Cerebellar nuclear complex (tissue), 1 donor: ENCODE measurements at places on chromosomes 4 and X.

- DNase-seq, result no peak
These were observed 425.0 kb downstream of the FAT4 start for GRCh38 chr4:125739760-125740159.

DNA sequence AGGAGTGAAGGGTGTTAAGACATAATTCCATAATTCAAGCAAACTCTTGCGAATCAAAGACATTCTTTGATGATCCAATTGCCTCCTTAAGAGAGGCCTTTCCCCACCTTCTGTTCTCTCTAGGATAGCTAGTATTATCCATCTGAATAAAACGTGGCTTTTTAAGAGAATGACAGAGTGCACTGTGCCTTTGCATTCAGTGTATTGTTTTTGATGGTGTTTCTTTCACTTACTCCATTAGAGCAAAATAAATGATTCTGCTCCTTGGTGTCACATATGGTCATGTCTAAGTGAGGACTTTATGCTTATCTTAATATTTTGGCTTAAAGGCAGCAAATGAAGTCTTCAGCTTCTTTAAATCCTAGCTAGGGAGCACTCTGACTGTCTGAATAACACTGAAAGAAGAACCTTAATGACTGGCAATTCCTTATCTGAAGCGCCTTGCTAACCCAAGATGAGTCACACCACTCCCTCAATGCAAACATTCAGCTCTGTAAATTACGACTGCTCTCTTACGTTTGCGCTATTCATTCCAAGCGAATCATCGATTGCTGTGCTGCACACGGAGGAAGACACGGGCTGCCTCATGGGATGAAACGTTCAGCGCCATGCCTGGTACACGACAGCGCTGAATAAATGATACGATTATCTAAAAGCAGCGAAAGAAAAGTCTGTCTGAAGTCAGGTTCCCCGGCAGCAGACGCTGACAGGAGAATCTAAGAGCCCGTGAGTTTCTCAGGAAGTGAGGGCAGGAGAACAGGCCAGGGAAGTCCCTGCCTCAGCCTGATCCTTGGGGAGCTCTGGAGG, 35.1 kb upstream of the GEMIN8 start:
- DNase-seq, result no peak

DNA sequence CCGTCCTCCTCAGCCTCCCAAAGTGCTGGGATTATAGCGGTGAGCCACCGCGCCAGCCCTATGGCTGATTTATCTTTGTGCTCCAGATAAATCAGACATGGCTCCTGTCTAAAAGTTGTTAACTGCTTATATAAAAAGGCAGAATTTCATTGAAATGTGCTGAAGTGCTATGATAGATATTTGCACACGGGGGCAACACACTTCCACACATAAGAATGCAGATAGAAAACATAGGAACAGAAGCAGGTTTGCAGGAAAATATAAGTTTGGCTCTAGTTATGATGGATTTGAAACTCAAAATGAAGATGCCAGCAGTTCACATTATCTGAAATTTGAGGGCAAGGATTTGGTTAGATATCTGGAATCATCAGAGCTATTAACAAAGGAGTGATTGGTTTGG, 163.1 kb upstream of the SLITRK2 start:
- no peak for DNase-seq

DNA sequence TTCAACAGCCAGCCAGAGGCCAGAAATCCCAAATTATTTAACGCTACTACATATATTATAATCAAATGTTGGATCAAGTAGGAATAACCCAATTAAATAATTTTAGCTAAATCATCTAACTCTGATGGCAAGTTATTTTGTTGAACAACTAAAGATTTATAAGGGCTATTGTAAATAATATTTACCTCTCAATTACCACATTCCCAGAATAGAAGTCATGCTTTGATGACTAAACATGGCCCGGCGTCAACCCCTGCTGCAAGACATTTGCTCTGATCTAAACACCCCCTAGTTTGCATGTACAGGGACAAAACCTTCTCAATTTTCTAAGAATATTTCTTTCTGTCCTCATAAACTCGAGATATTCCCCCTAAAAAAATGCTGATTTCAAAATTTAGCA, 14.2 kb downstream of the VEGFC start:
- no peak for DNase-seq

- DNase-seq, result no peak
These were observed 50.3 kb downstream of the NELFA start for GRCh38 chr4:1958276-1959103.

GRCh38 chr4:118866442-118866841, 22.2 kb upstream of the SYNPO2 start:
- no peak for DNase-seq

DNA sequence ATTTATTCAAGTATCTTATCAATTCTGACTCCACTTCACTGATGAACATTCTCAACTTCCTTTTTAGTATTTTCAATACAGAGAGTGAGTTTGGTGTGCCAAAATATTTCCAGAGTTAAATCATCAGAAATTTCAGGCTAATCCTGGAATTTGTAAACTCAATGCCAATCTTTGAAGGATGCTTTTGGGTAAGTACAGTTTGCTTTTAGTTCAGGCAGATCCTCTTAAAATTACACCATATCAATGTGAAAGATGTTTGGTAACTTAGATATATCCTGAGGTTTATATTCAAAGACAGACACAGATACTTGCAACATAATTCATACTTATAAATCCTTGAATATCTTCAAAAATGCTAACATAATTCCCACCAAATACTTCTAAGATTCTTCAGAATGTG, 76.0 kb upstream of the FAM47B start:
- DNase-seq, result no peak

DNA sequence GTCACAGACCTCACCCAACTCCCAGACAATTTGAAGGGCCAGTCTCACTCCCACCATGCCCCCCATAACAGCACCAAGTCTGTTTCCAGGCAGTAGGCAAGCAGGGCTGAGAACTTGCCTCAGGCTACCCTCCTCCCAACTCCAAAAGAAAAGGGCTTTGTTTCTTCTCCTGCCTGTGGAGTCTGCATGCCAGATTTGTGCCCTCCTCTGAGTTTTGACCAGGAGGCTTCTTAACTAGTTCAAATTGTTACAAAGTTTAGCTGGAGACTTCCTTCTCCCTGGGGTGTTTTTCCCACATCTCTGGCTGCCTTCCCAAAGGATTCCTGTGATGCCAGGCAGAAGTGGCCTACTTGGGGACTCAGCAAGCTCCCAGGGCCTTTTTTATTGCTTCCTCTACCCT, 29.6 kb downstream of the PBDC1 start:
- DNase-seq, result no peak

DNA sequence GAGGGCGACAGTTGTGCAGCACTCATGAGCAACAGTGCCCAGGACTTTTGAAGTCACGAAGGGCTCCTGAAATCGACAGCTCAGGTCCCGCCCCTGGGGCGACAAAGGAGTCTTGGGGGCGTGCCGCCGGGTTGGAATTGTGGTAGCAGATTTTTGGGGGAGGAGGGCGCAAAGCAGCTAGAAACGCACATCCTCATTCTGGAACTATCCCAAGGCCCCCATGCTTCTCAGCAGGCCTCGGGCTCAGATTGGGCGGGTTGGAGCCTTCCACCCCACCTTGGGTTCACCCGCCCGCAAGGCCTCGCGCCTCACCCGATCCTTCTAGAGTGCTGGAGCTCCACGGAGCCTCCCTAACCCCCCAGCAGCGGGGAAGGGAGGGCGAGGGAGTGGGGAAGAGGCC, 85.5 kb downstream of the HPRT1 start:
- DNase-seq, result no peak

DNA sequence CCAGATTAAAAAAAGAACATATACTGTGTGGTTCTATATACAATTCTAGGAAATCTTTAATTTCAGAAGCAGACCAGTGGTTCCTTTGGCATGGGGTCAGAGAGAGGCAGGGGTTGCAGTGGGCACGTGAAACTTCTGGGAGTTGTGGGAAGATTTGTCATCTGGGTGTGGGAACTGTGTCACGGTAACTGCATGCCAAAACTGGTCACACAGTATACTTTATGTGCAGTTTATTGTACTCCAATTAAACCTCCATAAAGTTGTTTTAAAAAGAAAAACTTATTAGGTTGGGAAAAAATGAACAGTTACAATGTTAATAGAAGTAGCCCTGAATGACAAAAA, 26.7 kb upstream of the STS start:
- DNase-seq, result no peak

GRCh38 chr4:2725380-2725779, 30.8 kb downstream of the TNIP2 start:
- DNase-seq, result no peak

GRCh38 chr4:72218953-72219352, 187.2 kb downstream of the NPFFR2 start:
- no peak for DNase-seq

DNA sequence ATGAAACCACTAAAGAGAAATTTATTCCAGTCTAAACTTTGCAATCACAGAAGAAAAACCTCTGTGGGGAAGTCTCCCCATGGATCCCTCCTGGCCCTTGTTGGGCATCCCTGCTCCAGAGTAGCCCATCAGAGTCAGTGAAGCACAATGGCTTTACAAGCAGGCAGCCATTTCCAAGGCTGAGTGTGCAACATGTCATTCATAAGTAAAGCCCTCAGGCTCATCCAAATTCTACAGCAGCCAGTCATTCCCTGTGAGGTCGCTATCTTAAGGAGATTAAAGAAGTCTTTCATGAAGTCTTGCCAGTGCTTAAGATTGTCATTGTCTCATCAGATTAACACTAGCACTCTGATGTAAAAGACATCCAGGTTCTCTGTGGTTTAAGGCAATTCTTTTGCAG, 17.0 kb upstream of the MAPK10 start:
- DNase-seq, result no peak

GRCh38 chr4:185640811-185641675, 105.7 kb upstream of the PDLIM3 start:
- no peak for DNase-seq

DNA sequence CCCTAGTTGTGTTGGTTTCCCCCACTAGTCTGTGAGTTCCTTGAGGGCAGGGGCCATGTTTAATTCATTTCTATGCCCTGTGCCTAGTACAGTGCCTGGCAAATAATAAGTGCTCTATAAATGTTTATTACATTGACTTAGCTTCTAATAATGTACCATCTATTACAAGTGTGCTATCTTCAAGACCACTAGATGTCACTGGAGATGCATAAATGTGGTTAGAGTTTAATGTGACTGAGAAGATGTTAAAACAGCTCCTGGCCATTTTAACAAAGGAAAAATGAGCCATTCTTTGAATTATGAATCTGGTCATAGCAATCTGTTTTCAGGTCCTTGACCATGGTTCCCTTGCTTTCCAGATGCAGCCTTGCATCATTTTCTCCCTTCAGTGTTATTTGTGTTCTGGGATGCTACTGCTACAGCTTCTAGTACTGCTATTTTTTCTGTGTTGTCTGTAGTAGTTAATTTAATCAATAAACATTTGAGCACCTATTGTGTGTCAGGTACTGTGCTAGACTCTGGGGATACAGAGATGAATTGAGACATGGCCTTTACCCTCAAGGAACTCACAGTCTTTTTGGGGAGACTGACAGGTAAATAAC, 43.2 kb downstream of the SLC9A6 start:
- no peak for DNase-seq

DNA sequence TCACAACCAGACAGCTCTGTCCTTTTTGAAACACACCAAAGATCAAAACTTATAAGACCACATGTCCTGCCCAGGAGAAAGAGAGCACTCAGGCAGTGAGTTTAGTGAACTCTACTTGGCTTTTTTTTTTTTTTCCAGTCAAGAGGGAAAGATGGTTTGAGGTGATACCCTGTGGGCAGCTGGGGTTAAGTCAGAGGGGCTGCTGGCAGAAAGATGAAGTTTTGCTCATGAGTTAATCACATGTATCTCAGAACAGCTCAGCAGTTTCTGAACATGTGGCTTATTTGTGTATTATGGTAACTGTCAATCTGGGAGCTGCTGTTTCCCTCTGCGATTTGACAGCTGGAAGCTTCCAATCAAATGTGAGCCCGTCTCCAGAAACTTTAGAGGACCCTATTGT, 56.4 kb upstream of the MAP3K15 start:
- no peak for DNase-seq

- no peak for DNase-seq
These were observed 26.7 kb upstream of the CXCL8 start for GRCh38 chr4:73713650-73714049.

- no peak for DNase-seq
These were observed 382.0 kb downstream of the GABRG1 start for GRCh38 chr4:45741897-45742296.

- no peak for DNase-seq
These were observed 29.9 kb upstream of the SOD3 start for GRCh38 chr4:24765376-24765988.

DNA sequence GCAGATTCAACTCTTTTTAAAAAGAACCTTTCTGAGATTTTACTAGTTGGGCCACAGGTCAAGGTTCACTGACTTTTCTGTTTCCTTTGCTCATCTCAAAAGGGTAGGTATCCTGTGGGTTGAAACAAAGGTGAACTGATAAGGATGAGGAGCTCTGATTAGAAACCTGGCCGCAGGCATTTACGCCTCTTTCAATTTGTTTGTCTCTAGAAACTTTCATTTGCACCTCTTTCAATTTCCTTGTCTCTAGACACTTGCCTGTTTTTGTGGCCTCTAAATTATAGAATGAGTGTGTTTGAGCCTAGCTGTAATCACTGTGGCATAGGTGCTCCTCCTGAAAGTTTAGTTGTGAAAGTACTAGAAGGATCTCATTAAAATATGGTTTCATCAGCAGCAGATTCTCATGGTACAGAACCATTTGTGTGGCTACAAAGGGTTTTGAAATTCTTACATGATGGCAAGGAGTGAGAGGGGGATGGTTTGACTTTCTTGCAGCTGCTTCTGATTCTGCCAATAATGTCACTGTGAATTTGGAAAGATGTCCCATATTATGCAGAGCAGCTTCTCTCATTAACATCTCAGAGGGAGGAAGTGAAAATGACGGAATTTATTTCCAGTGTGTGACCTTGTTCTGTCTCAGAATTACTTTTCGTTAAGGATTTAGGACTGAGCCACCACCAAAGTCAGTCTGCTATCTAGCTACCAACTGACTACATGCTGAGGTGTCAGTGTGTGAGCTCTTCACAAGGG, 142.2 kb downstream of the SH2D1A start:
- DNase-seq, result no peak

- DNase-seq, result no peak
These were observed 40.0 kb upstream of the SMARCA5 start for GRCh38 chr4:143473334-143474126.

DNA sequence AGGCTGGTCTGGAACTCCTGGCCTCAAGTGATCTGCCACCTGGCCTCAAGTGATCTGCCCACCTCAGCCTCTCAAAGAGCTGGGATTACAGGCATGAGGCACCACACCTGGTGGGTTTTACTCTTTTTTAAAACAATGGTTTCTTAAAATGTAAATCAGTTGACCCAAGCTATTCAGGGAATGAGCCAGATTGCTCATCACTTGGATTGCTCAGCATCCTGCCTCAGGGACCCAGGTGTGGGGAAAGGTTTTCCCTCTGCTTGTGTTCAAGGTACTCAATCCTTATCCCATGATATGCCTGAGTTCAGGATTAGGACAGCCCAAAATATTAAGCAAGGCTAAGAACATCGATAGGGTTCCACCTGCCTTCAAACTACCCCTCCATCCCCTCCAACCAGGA, 67.4 kb downstream of the CHRNA9 start:
- DNase-seq, result no peak

DNA sequence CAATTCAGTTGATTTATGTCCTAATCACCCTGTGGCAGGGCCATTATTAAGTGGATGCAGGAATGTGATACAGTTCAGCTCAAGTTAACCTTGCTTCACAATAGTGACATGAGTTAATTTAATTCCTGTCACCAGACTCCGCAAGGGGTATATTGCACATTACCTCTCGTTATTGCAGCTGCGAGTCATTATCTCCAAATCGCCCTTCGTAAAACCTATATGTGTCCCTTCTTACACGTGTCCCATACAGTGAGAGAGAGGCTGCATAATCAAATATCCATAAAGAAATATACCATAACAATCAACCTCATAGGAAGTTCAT, 369.9 kb upstream of the ANXA10 start:
- no peak for DNase-seq

GRCh38 chr4:7135389-7135746, 57.0 kb upstream of the SORCS2 start:
- no peak for DNase-seq
